ENCODE measurements at places on chromosomes 3 and 15. TPM values are rescaled to one million over a fixed set of nuclear protein-coding genes. Genes with fewer than 3 reads are reported as not detected.

DNA sequence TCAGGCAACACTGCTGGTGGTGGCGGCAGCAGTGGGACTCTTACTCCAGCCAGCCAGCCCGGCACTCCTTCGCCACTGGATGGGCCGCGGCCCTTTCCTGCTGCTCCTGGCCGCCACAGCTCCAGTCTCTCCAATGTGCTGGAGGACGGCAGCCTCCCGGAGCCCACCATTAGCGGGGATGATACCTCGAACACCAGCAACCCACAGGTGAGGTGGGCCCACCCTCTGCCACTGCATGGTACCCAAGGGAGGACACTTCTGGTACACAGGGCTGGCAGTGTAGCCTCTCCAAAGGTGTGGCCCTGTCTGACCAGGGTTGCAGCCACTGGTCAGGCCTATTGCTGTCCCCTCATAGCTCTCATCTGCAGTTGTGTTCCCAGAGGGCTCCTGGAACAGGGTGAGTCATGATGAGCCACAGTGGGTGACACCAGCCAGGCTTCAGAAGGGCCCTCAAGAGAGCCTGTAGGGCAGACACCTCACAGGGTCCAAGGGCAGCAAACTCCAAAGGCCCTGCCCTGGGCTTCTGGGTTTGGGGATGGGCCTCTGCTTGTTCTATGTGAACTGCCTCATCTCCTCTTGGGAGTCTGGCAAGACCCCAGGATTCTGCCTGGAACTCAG, 20.8 kb downstream of the NBEAL2 start:
- DNase-seq = peak; percentile 15

Gene LNP1
- 2.6 TPM for total RNA-seq

DNA sequence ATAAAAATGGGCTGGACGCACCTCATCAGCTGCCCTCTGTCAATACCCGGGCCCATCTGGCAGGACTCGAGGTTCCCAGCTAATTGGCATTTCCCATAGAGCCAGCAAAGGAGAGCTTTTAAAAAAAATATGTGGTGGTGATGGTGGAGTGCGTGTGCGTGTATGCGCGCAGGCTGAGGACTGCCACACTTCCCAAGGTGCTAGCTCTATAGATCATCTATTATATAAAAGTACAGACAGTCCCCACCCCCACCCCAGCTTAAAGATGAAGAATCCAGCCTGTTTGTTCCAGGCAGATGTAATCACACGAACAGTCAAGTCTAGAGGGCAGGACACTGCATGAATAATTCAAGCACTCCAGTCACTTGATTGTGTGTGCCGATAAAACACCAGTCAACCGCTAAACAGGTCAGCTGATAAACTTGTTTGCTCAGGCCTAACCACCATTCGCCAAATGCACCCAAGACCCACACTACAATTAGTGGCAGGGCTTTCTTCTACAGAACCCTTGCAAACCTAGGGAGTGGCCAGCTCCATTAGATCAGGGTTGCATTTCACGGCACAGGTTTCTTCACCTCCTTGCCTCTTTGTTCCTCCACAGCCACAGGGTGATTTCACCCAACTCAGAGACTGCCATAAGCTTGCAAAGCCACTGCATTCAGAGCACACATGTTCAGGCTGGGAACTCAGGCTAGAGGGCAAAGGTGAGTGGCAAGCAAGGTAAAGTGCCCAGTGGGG, 5.8 kb downstream of the TLE3 start:
- no peak for DNase-seq

DNA sequence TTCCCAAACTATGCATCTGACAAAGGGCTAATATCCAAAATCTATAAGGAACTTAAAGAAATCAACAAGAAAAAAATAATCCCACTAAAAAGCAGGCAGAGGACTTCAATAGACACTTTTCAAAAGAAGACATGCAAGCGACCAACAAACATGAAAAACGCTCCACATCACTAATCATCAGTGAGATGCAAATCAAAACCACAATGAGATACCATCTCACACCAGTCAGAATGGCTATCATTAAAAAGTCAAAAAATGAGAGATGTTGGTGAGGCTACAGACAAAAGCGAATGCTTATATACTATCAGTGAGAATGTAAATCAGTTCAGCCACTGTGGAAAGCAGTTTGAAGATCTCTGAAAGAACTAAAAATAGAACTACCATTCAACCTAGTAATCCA, 20.2 kb downstream of the CFAP44 start:
- DNase-seq = no peak

GRCh38 chr15:45612790-45613415, 21.9 kb upstream of the SQOR start:
- no peak for DNase-seq
